ENCODE measurements at places on chromosomes 5 and 9. TPM values are rescaled to one million over a fixed set of nuclear protein-coding genes. Genes with fewer than 3 reads are reported as not detected.

DNA sequence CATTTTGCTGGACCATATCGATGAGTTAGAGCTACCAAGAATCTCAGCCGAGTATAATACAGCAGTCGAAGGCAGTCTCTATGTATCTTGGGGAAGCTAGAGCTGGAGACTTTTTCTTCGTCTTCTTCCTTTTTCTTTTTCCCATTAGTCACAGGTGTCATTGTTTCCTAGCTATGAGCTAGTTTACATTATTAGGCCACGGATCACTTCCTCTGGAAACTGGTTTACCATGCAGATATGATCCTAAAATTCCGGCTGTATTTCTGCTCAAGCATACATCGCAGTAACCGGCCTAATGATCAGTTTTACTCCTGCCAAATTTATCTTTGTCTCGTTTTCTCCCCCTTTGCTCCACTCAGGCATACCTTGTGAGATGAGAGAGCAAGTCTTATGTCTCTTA is 312.8 kb downstream of the ARHGAP26 start:
- DNase-seq = peak; percentile 69

- DNase-seq = peak; percentile 12
Measured at GRCh38 chr9:13719446-13719845, 440.0 kb upstream of the MPDZ start.

GRCh38 chr5:98563885-98564653 is 209.4 kb upstream of the RGMB start:
- DNase-seq = no peak

- no peak for DNase-seq
Measured at GRCh38 chr5:3698412-3698811, 102.8 kb downstream of the IRX1 start.

- DNase-seq = peak; percentile 19
Measured at GRCh38 chr5:38926121-38926520, 80.3 kb downstream of the OSMR start.

DNA sequence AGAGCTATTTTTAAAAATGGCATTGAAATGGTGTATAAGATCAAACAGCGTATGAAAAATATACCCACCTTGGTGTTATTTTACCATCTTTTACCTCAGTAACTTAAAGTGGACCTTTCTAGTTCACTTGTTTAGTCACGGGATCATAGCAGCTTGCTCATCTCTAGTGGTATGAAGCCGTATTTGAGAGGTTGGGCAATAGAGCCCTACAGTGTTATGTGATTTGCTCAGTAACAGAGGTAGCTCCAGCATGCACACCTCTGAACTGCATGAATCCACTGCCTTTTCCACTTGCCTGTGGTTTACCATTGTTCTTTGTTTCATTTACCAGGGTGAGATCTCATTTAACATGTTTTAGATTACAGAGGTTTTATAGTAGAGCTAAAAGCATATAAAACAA is 134.4 kb downstream of the ATG10 start:
- no peak for DNase-seq

GRCh38 chr5:167880420-167880819 is 411.0 kb upstream of the WWC1 start:
- no peak for DNase-seq

- DNase-seq = no peak
Measured at GRCh38 chr5:121668635-121669034, 183.0 kb upstream of the FTMT start.

GRCh38 chr9:129904734-129905133 is 69.5 kb downstream of the USP20 start:
- DNase-seq = no peak

DNA sequence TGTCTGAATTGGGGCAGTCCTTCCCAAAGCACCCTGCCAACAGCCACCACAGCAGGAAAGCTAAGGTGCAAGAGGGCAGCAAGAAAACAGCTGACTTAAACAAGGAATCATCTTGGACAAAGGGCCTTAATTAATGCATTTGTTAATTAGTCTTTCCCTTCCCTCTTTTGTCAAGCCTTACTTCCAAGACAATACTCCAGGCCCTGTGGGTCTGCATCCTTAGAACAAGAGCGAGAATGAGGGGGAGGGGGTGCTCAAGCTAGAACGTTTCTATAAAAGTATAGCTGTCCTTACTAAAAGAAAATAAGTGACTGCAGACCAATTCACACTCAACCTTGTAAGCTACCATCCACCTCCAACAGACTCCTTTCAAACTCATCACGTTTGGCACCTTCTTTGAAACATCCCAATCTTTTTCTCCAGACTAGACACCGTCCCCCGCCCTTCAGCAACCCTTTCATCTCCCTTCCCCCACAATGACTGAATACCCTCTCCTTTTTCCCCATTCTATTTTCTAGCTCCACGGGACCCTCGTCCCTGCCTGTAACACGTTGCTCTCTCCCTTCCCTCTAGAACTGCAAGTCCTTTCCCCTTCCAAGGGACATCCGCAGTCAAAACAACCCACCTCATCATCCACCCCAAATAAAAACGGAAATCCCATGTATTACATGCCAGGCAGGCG is 85.7 kb upstream of the RNF38 start:
- DNase-seq = peak; percentile 36

- DNase-seq = no peak
Measured at GRCh38 chr9:98808411-98808815, 943 bp downstream of the GALNT12 start.

DNA sequence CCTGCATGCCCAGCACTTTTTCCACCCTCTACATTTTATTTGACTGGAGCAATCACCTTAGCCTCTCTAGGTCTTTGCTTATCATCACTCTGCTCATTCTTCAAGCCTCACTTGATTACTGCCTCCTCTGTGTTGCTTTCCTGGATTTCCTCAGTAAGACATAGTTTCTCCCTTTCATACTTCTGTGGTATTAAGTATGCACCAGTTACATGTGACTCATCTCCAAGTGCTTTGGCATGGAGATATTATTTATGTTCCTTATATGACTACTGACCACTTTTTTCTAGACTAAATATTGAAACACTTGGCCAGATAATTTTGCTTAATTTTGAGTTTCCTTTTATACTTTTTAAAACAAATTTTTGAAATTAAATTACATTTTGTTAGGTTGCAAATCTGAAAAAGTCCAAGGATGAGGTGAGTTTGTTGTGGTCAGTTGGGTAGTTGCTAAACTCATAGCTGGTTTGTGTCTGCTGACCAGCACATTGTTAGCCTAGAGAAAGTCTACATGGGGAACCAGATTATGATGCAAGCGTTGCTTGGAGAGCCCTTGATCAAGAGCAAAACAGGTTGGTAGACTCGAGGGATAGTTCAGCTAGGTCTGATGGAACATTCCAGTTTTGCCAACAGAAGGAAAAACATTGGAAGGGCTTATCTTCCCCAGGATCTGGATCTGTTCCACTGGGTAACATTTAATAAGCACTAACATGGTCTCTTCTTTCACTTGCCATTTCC is 140.2 kb downstream of the TMC1 start:
- no peak for DNase-seq

DNA sequence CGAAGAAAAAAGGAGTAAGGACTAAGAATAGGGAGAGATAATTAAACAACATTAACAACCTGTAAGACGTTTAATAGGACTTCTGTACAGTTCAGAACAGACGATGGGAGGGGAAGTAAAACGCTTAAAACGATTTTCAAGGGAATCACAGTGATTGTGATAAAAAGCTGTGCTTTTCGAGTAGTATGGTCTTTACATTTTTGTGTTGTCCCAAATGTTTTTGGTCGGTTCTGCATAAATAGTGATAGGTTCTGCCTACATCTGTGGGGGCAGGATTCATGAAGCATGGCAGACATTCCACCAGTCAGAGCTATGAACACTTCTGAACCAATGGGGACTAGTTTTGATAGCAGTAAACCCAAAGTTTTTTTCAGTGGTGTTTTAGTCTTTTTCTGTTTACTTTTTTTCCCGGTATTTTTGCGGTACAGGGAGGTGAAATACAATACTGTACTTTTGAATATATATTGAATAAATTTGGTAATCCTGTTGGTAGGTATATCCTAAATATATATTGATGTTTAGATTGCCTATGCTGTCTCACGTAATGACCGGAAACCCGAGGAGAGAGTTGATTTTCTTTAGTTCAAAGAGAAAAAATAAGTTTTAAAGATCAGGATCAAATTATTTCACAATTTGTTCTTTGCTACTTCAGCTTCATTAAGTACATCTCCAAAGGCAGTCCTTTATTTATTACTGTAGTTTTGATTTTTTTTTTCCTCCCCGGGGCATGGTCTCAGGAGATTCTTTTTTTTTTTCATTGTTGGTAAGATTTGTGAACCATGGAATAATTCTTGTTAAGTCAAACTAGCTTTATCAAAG is 1.3 kb downstream of the ERBIN start:
- peak; percentile 79 for DNase-seq

GRCh38 chr9:93265972-93266371 is 82.0 kb downstream of the WNK2 start:
- no peak for DNase-seq

- DNase-seq = no peak
Measured at GRCh38 chr9:70789086-70789485, 332.3 kb downstream of the TRPM3 start.

DNA sequence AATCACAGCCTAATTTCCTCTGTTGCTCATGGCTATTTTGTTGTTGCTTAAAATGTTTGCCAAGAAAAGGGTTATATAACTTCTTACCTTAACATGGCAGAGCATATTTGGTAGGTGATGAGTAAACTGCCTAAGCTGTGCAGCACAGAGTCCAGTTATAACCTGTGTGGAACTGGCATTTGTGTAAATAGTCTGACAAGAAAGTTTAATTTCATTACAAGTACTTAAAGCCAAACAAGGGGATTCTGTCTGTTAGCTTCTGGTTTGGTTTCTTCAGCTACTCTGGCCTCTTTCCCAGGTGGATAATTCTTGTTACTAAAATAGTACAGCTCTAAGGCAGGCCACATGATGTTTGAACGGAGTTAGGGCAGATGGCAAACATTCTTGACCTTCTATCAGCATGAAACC is 72.2 kb downstream of the PTCD2 start:
- DNase-seq = no peak

DNA sequence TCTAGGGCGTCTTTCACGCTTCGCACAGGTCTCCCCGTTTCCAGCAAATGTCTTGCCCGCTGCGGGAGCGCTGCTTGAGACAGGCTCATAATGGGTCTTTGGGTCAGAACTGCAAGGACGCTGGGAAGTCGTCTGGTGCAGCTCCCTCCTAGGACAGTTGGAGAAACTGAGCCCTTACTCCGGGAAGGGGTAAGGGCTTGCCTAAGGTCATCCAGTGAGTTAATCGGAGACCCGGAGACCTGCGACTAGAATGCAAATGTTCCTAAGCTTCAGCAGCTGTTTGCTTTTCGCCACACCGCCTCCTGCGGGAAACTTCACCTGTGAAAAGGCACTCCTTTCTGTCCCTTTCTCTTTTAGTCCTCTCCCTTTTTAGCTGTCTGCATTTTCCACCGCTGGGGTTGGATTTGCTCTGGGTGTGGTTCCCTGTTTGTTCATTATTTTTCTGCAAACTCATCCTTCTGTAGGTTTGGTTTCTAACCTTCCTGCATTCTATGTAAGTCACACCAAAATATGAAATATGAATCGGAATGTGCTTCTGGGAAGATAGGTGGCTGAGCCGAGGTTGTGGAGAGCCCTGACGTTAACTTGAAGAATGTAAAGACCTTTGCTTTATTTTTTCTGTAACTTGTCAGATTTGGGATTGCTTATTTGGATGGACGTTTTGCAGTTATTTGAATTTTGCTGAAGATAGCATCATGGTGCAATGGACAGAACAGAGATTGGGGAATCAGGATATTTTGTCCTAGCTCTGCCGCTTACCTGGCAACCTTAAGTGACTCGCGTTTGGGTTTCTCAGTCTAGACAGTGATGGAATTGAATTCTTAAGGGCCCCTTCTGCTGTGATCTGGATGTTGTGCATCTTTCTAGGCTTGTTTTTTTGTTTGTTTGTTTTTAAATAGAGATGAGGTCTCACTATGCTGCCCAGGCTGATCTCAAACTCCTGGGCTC is 909 bp downstream of the SLC36A1 start:
- DNase-seq = peak; percentile 44

SLC25A2 gene
- not detected for polyA plus RNA-seq

ACSL6 gene
- not detected for polyA plus RNA-seq

FOXD1 gene
- polyA plus RNA-seq = not detected

RARS1 gene
- 28.0 TPM for polyA plus RNA-seq

FOXI1 gene
- polyA plus RNA-seq = not detected

CDKN2B-AS1 gene
- polyA plus RNA-seq = 0.44 TPM

SPINK4 gene
- not detected for polyA plus RNA-seq

ENTPD2 gene
- 0.03 TPM for polyA plus RNA-seq

SHISAL2B gene
- not detected for polyA plus RNA-seq

Data from endothelial cell of umbilical vein (primary cell).